ENCODE measurements at places on chromosomes 2 and 18.

DNA sequence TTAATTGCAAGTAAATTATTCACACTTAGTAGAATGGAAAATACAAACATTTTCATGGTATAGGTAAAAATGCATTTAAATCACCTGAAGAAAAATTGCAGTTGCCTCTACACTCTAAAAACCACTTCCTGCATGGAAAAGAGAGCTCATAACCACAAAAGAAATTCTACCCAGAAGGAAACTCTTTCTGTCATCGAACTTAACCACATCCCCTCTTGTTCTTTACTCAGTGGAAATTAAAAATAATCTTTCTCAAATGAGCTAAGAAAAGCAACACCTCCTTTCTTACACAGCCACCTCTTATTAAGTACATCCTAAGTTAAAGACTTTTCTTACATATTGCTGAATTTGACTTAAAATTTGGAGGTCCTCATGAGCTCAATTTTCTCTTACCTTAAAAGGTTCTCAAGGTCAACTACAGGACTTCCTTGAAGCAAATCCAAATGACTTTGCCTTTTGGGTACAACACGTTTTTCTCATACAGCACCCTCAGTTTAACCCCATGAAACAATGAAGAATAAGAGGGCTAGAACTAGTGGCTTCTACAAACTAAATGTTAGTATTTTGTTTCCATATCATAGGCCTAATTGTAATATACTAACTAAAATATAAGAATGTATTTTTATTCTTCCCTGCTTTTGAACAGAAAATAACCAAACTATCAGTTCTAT is 109.1 kb upstream of the CRIM1 start:
- DNase-seq, result no peak

- no peak for DNase-seq
Observed at GRCh38 chr2:113236367-113237159, 42.2 kb downstream of the PAX8 start.

DNA sequence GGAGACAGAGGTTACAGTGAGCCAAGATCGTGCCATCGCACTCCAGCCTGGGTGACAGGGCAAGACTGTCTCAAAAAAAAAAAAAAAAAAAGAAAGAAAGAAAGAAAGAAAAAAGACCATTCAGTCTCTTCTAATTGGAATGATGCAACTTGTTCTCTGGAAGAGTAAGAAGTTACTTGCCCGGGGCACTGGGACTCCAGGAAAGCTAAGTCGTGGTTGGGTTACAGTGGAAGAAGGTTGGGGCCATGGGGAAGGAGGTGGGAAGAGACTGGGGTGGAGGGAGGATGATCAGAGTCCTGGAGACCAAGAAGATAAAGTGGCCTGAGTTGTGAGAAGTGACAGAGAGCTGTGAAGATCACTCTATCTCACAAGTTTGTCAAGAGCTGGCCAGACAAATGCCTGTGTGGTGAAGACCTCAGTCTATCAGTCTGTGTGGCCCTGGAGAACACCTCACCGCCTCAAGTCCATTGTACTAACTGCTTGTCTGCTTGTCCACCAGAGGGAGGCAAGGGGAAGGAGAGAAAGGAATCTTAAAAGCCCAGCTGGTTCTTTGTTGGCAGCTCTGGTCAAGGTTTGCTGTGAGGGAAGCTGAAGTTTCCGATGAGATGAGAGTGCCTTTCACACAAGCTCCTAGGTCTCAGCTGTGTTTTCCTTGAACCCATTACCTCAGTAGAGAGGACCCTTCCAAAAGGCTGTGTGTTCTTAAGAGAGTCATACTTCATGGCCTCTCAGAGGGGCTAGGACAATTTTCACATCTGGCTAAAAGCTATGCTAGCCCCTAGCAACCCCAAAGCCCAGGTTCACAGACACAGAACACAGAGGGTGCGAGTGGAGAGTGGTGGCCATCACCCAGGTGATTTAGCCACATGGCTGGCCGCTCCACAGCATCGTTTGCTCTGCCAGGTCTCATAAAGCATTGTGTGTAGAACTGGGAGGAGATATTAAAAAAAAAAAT is 72.0 kb upstream of the TMEM178A start:
- no peak for DNase-seq

DNA sequence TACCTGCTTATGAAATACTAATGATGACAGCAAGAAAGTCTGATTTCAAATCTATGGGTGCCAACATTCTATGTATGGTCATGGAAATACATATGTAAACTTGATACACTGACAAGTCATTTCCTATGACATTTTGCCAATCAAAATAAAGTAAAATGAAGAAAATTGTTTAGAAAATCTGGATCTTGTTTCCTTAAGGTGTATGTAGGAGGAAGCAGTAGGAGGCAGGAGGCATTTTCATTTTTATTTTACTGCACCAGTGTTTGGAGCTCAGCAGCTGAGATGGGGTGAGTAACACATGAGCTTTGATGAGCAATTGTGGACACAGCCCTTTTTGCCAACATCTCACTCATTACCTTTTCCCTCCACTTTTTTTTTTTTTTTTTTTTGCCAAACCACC is 167.0 kb downstream of the AFF3 start:
- DNase-seq, result no peak

DNA sequence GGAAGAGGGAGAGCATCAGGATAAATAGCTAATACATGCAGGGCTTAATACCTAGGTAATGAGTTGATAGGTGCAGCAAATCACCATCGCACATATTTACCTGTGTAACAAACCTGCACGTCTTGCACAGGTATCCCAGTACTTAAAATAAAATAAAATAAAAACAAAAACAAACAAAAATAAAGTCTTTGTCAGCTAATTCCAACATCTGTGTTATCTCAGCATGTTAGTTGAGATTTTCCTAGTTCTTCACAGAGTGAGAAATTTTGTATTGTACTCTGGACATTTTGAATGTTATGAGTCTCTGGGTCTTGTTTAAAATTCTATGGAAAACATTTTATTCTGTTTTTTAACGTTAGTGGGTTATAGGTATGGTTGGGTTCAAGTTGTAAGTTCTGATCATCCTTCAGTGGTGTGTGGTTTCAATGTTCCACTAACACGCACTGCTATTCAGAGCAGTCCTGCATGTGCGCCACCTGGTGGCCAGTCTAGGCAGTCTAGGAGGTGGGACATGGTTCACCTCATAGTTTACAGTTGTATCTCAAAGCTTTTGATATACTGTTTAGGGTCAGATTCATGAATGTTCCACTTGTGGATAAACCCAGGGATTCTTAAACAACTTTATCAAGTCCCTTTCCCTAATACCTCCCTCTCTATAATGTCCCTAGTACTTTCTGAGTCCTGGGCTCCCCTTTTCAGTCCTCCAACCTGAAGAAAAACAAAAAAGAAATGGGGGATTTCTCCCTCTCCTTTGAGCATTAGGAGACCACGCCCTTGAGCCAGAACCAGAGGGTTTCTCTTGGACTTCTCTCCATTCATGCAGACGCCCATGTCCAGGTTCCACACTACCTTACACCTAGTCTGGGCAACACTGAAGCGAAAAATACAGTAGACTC is 213.4 kb upstream of the GATA6 start:
- DNase-seq, result peak; percentile 82

DNA sequence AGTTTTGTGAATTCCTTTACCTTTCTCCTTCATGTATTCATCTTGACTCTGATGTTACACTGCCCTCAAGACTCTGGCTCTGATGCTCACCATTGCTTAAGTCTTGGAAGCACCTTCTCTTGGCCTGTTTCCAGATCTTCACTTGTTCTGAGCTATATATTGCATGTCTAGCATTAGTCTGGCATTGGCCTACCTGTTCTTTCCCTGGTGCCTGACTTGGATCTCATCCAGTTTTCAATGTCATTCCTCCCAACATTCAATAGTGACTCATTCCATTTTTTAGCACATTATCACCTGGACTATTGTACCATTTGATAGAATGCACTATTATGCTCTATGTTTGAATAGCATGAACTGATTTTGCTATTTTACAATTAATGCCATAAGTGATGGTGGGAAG is 127.3 kb upstream of the NYAP2 start:
- DNase-seq, result no peak

DNA sequence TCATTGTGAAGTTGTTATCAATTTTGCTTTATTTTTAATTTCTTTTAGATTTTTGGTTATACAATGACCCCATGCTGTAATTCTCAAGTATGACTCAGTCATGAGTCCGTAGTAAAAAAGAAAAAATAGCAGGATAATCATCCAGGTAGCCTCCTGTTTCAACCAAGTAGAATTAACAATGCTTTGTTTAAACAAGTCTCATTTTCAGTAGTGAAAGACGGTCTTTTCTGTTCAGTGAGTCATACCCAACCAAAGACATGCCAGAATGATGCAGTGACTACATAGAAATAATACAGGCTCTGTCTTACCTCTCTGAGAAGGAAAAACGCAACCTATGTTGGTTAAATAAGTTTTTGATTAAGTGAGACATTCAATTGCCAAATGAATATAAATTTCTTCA is 67.8 kb upstream of the DSC1 start:
- no peak for DNase-seq

- no peak for DNase-seq
Observed at GRCh38 chr18:79774111-79774510, 23.6 kb upstream of the KCNG2 start.
